ENCODE measurements at places on chromosomes 2 and 18.

- DNase-seq, result peak; percentile 75
Measured at GRCh38 chr2:69645031-69645431, 1.5 kb upstream of the AAK1 start.

DNA sequence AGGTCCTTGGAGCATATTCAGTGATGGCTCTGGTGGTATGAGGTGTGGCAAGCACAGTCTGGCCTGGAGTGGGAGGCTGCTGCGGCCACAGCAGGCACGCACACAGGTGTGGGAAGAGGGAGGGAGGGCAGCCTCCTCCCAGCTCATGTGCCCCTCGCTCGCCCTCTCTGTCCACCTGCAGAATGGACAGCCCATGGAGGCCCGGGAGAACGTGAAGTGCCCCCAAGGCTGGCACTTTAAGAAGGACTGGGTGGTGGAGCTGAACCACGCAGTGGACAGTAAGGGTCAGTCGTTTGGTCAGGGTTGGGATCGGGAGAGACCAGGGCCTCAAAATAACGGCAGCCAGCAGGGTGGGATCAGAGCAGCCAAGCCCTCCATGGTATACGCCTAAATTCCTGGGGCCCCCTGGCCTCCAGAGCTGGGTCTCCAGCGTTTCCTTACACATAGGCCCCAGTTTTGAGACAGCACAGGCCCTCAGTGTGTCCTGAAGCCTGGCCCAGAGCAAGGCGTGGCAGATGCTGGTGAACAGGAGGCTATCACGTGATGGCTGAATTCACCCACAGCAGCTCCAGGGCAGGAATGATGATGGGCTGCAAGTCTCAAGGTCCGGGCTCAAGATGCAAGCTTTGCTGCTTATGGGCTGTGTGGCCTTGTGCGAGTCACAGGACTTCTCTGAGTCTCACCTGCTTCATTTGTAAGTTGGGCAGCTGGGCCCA lies 47.9 kb downstream of the FER1L5 start:
- DNase-seq, result no peak

DNA sequence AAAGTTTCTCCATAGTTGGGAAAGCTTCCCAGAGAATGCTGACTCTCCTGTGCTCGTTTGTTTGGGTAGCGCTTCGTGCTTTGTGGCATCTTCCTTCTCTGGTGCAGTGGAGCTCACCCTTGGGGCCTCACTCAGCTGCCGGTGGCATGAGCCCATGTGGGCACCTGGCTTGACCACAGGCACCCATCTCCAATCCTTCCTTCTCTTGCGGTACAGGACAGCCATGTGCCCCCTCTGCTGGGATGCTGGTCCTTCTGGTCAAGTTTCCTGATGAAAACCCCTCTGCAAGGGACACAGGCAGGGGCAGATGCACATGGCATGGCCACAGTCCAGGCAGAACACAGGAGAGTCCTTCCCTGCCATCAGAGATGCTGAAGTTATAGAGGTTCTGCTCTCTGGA lies 555.9 kb upstream of the HS6ST1 start:
- no peak for DNase-seq

GRCh38 chr2:126507425-126507911 lies 148.5 kb upstream of the GYPC start:
- no peak for DNase-seq

- DNase-seq, result no peak
Measured at GRCh38 chr18:27942706-27943105, 234.2 kb downstream of the CDH2 start.

GRCh38 chr2:15041429-15041837 lies 408.9 kb downstream of the LRATD1 start:
- no peak for DNase-seq
